Renal cortical epithelial cell (primary cell): ENCODE measurements at places on chromosomes 12 and 14. TPM values are rescaled to one million over a fixed set of nuclear protein-coding genes. Genes with fewer than 3 reads are reported as not detected.

The KRT8 gene
- total RNA-seq, result 390 and 919 TPM in 2 replicates

The SLC16A7 gene
- total RNA-seq, result 11.5 and 59.0 TPM in 2 replicates

The SLC35F4 gene
- total RNA-seq, result 0.05 and 0.17 TPM in 2 replicates

The CLEC4E gene
- 21.6 and 59.4 TPM in 2 replicates for total RNA-seq

The CREBL2 gene
- 24.5 and 39.4 TPM in 2 replicates for total RNA-seq

The C1QL4 gene
- 0.52 and 0.99 TPM in 2 replicates for total RNA-seq

The RNFT2 gene
- 2.3 and 5.6 TPM in 2 replicates for total RNA-seq

The FAIM2 gene
- total RNA-seq, result not detected in 2 replicates

The KRT6C gene
- total RNA-seq, result not detected in 2 replicates

The PPP1R12A gene
- total RNA-seq, result 72.6 and 99.8 TPM in 2 replicates

The ITGA7 gene
- under 0.01 and 1.0 TPM in 2 replicates for total RNA-seq

The AKAP6 gene
- total RNA-seq, result 2.4 and 5.1 TPM in 2 replicates

The PNN gene
- 17.2 and 43.2 TPM in 2 replicates for total RNA-seq

The RIPK3 gene
- 1.8 and 9.7 TPM in 2 replicates for total RNA-seq

The PRKD1 gene
- 7.5 and 39.1 TPM in 2 replicates for total RNA-seq

The KCNH3 gene
- 4.3 TPM in 1 of 2 replicates, not detected in the other for total RNA-seq

The TAS2R46 gene
- 5.3 TPM in 1 of 2 replicates, not detected in the other for total RNA-seq

The BLOC1S1 gene
- 45.7 and 54.7 TPM in 2 replicates for total RNA-seq

The PLBD1 gene
- total RNA-seq, result 9.0 and 12.0 TPM in 2 replicates

The HVCN1 gene
- 0.35 and 0.50 TPM in 2 replicates for total RNA-seq

The NRIP2 gene
- total RNA-seq, result not detected in 2 replicates

The GLIPR1 gene
- 34.4 and 45.3 TPM in 2 replicates for total RNA-seq

The PLEKHH1 gene
- total RNA-seq, result 1.7 and 7.3 TPM in 2 replicates

The LUM gene
- total RNA-seq, result 31.9 and 39.1 TPM in 2 replicates

The GPX2 gene
- total RNA-seq, result not detected in 2 replicates

The THAP2 gene
- 1.0 and 7.1 TPM in 2 replicates for total RNA-seq

The FAM186B gene
- total RNA-seq, result 0.30 and 0.35 TPM in 2 replicates

The CRIP2 gene
- total RNA-seq, result 76.6 and 206 TPM in 2 replicates

The DHRS4 gene
- 31.3 and 34.6 TPM in 2 replicates for total RNA-seq

The AHNAK2 gene
- total RNA-seq, result 33.2 and 60.5 TPM in 2 replicates

The KRT86 gene
- 0.05 and 2.4 TPM in 2 replicates for total RNA-seq

The SMOC1 gene
- total RNA-seq, result 0.10 TPM in 1 of 2 replicates, not detected in the other

The HOXC9 gene
- 5.9 and 6.5 TPM in 2 replicates for total RNA-seq

The LGR5 gene
- total RNA-seq, result 0.05 TPM in 1 of 2 replicates, not detected in the other

The CATSPERB gene
- 0.17 and 0.60 TPM in 2 replicates for total RNA-seq

The G2E3 gene
- total RNA-seq, result 25.2 and 33.6 TPM in 2 replicates

The ARHGAP9 gene
- total RNA-seq, result not detected in 2 replicates
